ENCODE measurements at places on chromosomes 12 and 14.
A peak's percentile ranks its signal among the peaks of the same experiment; 100 is the strongest.

- no peak for DNase-seq
Measured at GRCh38 chr14:60644666-60645065, 4.6 kb downstream of the SIX1 start.

GRCh38 chr12:95231190-95231589 lies 13.6 kb downstream of the VEZT start:
- DNase-seq = no peak

GRCh38 chr14:105851716-105852377 lies 325.5 kb downstream of the TMEM121 start:
- DNase-seq = no peak

- DNase-seq = peak; percentile 29
Measured at GRCh38 chr12:95216711-95217376, 423 bp downstream of the FGD6 start.

- DNase-seq = no peak
Measured at GRCh38 chr14:22202313-22202712, 386.7 kb downstream of the DAD1 start.

DNA sequence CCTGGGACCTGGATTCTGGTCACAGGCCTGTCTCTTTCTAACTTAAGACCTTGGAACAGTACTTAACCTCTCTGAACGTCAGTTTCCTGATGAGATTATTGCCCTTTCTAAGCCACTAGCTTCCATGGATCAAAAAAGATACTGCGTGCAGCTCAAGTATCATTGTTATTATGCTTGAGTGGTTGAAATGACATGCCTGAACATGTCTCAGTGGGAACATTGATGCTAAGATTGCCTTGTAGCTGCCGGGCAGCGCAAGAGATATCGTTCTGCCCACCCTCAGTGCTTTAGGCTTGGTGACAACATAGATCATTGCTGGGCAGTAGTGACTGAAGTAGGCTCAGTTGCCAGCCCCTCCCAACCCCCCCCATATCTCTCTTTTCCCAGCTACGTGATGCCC lies 131.9 kb downstream of the SMOC1 start:
- DNase-seq = no peak

DNA sequence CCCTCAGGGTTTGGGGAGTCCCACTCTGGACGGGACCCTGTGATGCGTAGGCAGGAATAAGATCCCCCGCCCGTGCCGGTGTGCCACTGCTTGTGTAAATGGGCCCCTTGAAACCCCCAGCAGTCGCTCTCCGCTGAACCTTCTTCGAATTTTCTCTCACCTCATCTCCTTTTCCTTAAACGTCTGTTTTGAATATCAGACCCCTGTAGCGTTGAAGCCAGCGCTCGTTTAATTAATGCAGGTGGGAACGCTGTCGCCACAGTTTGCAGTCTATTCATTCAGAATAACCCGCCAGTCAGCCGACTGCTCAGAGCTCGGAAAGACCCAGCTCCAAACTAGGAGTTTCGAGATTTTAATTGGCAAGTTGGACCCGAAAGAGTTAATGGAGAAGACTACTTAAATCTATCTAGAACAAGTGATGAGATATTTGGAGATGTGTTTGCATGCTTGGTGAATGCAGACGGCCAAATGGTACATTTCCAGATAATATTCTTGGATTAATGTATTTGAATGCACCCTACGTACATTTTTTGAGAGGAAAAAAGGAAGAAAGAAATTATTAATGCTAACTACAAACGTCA lies 739 bp upstream of the PPP2R5E start:
- DNase-seq = no peak

GRCh38 chr14:63204407-63205043 lies at the start of gene RHOJ:
Gene RHOJ, plus strand, starts transcription at chr14:63204443. Its CDS starts 427 bp downstream, at chr14:63204870.
- DNase-seq = no peak

DNA sequence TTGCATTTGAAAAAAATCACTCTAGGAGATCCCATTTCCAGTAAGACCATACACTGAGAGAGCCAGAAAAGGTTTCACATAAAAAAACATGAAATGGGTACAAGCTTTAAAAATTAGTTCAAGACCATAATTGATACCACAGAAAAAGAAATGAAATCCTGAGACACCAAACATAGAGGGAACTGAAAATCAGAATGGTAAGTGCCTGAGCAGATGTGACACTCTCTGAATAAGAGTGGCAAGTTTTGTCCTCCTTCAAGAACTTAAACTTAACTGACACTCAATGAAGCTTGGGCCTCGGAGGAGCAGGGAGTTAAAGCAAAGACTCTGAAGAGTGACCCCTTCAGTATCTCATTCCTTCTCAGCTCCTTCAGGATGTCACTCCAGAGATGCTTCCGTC lies 23.2 kb upstream of the PTGDR start:
- DNase-seq = no peak

All from CD4-positive, alpha-beta T cell treated with Interleukin-4 for 1 hour (primary cell).